SJSA1 (cell line): ENCODE measurements at places on chromosomes 16 and 17. TPM values are rescaled to one million over a fixed set of nuclear protein-coding genes. Genes with fewer than 3 reads are reported as not detected.

- DNase-seq, result no peak
Measured at GRCh38 chr16:54405478-54405877, 118.9 kb upstream of the IRX3 start.

GRCh38 chr17:53662608-53663007 is 160.1 kb upstream of the KIF2B start:
- no peak for DNase-seq

DNA sequence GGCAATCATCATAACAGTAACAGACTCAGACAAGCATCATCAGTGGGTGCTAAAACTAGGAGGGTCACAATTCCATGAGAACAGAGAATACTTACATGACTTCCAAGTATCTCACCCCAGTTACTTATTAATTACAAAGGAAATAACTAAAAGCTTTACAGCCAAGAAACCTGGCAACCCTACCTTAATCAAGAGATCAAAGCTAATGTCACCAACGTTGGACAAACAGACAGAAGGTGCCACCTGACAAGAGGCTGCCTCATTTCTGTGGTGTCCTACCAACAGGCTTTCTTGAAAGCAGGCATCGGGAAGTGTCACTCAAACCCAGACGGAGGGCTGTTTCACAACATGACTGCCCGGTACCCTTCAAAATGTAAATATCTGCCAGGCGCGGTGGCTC is 84.6 kb downstream of the RMI2 start:
- no peak for DNase-seq

RAB37 gene
- 1.6 and 3.0 TPM in 2 replicates for total RNA-seq

- DNase-seq, result no peak
Measured at GRCh38 chr17:4516735-4517134, 18.1 kb downstream of the SPNS2 start.
